ENCODE measurements at places on chromosomes 5 and 9. TPM values are rescaled to one million over a fixed set of nuclear protein-coding genes. Genes with fewer than 3 reads are reported as not detected.

FLT4 gene
- polyA plus RNA-seq = 5.4 TPM

IFNA13 gene
- polyA plus RNA-seq = not detected

DNA sequence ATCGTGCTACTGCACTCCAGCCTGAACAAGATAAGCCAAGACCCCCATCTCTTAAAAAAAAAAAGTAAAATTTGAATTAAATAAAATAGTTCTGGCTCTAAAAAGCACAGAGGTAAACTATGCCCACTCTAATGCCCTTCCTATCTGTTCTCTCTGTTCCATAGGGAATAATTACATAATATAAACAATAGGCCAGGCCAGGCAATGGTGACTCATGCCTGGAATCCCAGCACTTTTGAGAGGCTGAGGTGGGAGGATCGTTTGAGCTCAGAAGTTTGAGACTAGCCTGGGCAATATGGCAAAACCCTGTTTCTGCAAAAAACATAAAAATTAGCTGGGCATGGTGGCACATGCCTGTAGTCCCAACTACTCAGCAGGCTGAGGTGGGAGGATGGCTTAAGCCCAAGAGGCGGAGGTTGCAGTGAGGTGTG is 47.4 kb downstream of the MYO10 start:
- DNase-seq = no peak

- no peak for DNase-seq
Measured at GRCh38 chr5:62139741-62140140, 166.3 kb upstream of the KIF2A start.

- no peak for DNase-seq
Measured at GRCh38 chr5:176410486-176411180, 5.7 kb downstream of the CLTB start.

GRCh38 chr5:122701640-122702523 is 73.0 kb upstream of the SNX2 start:
- DNase-seq = no peak

DNA sequence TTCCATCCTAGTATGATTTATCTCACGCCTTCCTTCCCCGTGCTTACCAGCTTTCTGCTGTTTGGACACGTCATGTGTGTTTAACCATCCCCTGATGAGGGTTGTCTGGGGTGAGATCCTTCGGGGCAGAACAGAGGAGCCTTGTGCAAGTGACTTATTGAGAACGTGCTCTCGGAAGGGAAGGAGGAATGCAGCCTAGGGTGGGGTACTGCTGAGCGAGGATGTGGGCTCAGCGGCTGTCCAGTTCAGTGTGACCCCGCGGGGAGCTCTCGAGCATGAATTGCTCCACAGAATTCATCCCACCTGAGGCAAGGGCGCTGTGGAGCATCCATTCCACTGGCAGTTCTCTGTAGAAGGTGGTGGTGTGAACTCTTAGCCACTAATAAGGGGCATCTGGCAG is 4.0 kb downstream of the MYOZ3 start:
- no peak for DNase-seq

All from heart left ventricle (tissue), 16 donors.